Stimulated activated CD4-positive, alpha-beta T cell treated with anti-CD3 and anti-CD28 coated beads, Interleukin-1b, Interleukin-23, amount 100 ng/mL, for 1 hour (primary cell): ENCODE measurements at places on chromosomes 16 and 17.

GRCh38 chr16:3637371-3637923, 17.0 kb upstream of the DNASE1 start:
- no peak for DNase-seq

- DNase-seq: no peak
These were observed 18.4 kb downstream of the SAP30BP start for GRCh38 chr17:75685499-75685898.

DNA sequence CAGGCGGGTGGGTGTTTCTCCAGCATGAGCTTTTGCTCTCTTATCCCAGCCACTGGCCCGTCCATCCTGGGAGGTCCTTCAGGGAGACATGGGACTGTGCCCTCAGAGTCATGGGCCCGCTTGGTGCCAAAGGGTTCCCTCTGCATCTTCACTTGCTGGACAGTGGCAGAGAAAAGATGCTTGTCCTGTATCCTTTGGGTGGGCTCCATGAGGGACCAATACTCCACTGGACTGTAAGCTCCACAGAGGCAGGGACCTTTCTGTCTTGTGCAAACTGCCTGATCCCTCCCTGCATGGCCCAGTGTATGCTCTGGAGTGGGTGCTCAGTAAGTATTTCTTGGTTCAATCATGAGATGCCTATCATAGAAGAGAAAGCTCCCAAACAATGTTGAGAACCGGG, 184.8 kb upstream of the WSCD1 start:
- DNase-seq: no peak

GRCh38 chr17:58113947-58114346, 30.7 kb downstream of the DYNLL2 start:
- no peak for DNase-seq

DNA sequence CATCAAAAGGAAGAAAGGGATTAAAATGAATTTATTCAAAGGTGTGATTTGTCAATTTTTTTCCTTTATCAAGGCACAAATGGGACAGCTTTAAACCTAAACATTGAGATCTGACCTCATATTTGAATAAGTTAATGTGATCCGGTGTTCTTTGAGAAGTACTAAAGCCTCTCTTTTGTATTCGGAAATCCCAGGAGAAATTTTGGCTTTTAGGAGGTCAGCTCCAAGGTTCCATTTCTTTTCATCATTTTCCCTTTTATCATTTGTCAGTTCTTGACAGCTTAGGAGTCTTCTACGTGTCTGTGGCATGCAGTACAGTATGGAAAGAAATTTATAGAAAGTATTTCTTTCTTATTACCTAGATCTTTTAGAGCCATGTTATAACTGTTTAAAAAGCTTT, 873.4 kb upstream of the CDH8 start:
- no peak for DNase-seq

- DNase-seq: no peak
These were observed 39.2 kb downstream of the CYLD start for GRCh38 chr16:50781043-50781442.

GRCh38 chr17:58280480-58281217, at the start of gene MPO:
Gene MPO (minus strand): TSS chr17:58280935. CDS start chr17:58280758, 177 bp downstream.
- DNase-seq: no peak

GRCh38 chr17:57609125-57609877, 135.8 kb downstream of the CCDC182 start:
- DNase-seq: no peak

DNA sequence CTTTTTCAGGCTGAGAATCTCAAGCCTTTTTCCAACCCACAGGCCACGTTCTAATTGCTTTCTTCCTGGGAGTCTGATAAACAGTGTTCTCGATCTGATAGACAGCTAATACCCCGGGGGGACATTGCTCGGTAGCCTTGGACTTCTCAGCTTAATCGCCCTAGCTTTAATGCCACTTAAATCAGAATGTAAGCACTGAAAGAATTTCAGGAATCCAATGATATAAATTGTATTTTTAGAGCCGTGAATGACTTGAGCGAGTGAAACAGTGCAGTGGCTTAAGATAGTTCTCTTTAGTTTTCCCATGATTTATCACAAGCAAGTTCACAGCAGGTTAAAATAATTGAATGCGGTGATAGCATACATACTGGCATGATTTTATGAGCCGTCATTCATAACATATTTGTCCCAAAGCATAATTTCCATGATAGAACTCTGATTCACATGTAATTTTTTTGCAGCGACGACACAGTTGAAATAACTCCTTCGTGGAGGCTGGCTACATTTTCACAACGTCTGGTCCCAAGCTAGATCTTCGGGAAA, 116.1 kb upstream of the MYOCD start:
- DNase-seq: no peak

DNA sequence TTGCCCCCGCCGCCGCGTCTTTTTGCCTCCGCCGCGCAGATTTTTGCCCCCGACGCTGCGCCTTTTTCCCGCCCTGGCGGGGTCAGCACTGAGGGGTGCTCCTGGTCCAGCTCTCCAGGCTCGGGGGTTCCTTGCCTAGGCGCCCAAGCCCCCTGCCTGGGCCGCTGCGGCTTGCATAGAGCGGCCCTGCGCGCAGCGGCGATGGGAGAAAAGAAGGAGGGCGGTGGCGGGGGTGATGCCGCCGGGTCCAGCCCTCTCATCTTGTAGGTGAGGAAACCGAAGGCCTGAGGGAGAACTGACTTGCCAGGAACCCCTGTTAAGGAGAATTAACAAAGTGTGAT, 330.8 kb upstream of the WSB1 start:
- DNase-seq: no peak

DNA sequence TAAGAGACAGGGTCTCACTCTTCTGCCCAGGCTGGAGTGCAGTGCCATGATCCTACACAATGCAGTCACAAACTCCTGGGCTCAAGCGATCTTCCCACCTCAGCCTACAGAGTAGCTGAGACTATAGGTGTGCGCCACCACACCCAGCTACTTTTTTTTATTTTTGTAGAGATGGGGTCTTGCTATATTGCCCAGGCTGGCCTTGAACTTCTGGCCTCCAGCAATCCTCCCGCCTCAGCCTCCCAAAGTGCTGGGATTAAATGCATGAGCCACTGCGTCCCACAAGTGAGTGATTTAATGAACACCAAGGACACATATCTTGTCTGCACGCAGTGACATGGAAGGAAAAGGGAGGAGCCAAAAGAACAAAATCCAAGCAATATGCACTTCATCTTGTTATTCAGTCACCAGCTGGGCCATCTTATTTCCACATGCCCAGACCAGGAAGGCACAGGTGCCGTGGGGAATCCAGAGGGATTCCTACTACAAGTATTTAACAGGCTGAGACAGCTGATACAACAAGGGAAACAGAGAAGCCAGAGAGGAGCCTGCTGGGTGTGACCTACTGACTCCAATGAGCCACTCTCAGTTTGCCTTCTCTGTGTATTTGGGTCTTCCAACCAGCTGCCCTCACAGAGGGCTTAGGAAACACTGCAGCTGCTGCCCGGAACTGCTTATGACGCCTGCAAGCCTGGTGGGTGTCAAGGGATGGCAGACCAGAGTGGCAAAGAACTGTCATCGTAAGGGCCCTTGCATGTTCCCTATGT, 17.0 kb downstream of the LSM12 start:
- DNase-seq: no peak

DNA sequence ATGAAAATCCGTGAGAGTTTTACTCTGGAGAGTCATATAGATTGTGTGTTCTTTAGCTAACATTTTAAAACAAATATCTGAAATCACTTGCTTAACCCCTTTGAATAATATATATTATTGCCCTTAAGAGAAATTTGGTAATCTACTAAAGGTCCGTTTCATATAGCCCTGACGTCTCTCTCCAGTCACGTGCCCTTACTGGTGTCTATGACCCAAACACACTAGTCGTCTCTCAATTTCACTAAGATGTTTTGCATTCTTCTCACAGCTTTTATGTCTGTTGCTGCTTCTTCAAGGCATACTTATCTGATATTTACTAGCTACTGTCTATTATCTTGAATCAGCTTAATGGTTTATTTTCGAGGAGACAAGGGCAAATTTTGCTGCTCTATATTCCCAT, 409.9 kb downstream of the KCNJ18 start:
- DNase-seq: no peak

DNA sequence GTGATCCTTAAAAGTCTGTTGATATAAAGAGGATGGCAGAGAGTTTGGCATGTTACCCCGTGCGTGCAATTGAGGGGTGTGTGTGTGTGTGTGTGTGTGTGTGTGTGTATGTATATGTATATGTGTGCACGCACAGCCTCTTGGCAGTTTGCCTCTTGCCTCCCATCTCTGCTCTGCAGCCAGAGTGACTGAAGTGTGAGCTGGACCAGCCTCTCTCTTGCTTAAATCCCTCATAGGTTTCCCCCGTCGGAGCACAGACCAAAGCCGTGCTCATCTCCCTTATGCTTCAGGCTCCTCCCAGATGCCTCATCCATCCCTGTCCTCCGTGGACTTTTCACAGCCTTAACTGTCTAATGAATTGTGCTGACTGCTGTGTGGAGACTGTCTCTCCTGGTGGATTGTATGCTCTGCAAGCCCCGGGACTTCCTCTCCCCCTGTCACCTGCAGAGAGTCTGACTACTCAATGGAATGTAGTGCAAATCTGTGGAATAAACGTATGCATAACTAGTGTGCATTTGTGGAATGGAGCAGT, 413.5 kb downstream of the CPPED1 start:
- no peak for DNase-seq

DNA sequence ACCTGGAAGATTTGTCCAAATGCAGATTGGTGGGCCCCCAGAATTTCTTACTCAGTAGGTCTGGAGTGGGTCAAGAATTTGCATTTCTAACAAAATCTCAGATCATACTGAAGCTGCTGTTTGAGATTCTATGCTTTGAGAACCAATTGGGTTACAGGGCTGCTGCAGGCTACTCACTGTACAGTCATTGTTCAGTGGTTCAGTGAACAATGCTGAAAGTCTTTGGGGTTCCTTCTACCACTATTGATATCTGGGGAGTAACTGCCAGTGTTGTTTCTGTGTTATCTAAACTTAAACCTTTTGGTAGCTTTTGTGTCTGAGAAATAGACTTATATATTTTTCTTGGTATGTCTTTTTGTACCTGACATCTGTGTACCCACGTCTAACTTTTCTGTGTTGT, 187.5 kb downstream of the TANC2 start:
- DNase-seq: no peak

DNA sequence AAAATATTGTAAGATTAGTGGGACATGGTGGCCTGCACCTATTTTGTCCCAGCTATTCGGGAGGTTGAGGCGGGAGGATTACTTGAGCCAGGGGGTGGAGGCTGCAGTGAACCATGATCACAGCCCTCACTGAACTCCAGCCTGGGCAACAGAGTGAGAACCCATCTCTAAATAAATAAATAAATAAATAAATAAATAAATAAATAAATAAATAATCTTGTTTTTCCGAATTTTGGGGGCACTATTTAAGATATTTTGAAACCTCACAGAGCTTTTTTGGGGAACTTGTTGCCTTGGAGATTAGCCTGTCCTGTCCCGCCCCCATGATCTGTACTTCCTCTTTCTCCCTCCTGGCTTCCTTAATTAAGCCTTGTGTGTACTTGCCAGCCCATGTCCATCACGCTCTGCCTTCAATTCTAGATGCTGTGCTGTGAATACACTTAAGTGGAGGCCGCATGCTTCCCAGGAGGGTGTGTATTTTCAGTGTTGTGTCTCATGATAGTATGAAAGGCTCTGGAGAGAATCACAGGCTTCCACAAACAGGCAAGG, 4.4 kb downstream of the LGALS9 start:
- DNase-seq: no peak

DNA sequence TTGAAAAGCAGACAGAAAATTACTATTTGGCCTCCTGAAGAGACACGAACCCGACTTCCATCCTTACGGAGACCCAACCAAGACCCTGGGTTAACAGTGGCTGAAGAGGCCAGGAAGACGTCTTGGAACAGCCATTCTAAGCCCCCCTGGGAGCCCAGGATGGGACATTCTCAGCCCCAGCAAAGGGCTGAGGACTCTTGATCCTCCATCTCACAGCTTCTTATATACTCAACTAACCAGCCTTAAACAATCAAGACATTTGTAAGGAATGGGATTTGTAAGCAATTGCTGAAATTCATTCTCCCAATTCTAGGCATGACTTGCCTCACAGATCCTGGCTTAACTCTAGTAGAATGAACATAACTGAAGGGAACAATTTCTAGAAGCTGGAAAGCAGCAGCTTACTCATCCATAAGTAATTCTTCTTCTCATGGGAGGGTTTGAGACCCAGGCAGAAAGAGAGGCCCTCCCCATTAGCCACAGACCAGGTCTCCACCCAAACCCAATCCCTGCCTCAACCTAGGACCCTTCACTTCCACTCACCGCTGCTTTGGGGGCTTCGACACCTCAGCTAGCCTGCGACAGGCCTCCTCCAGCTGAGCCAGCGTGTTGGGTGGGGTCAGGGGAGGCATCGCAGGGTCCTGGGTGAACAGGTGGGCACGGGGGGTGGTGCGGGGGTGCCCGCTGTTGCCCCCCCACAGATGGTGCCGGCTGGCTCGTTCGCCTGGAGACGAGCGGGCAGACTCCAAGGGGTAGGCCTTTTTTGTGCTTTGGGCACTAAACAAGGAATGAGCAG, 25.5 kb downstream of the AXIN2 start:
- DNase-seq: no peak

GRCh38 chr17:17320188-17320910, 17.2 kb downstream of the NT5M start:
- no peak for DNase-seq

DNA sequence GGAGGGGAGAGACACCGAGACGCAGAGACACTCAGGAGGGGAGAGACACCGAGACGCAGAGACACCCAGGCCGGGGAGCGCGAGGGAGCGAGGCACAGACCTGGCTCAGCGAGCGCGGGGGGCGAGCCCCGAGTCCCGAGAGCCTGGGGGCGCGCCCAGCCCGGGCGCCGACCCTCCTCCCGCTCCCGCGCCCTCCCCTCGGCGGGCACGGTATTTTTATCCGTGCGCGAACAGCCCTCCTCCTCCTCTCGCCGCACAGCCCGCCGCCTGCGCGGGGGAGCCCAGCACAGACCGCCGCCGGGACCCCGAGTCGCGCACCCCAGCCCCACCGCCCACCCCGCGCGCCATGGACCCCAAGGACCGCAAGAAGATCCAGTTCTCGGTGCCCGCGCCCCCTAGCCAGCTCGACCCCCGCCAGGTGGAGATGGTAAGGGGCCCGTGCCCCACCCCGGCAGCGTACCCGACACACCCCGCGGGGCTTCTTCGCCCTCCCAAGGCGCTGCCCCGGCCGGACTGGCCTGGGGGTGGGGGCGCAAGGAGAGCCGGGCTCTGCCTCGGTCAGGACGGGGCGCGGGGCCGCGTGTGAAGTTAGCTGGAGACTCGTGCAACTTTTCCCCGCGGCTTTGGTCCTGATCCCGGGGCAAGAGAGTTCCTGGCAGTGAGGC, 427 bp downstream of the PPP1R1B start:
- DNase-seq: no peak

- DNase-seq: no peak
These were observed 48.8 kb upstream of the IRX6 start for GRCh38 chr16:55275167-55275566.
